ENCODE measurements at places on chromosomes 4 and X.

DNA sequence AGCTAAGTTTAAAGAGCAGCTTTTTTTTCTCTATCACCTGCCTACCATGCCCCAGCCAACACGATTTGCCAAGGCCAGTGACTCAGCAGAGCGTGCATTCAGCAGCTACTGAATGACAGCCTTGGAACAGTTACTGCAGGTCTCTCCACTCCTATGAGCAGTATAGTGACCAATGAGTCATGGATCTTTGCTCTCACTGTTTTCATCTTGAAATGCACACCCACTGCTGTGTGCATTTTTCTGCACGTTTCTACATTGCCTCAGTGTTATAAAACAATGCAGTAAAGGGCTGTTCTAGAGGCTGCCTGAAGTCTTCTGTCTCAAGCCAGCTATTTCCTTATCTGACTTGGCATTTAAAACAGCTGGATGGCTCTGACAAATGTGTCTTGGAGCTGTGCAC is 66.0 kb upstream of the C4orf54 start:
- DNase-seq, result no peak

- DNase-seq, result no peak
Observed at GRCh38 chr4:74263551-74263950, 44.7 kb upstream of the EPGN start.

DNA sequence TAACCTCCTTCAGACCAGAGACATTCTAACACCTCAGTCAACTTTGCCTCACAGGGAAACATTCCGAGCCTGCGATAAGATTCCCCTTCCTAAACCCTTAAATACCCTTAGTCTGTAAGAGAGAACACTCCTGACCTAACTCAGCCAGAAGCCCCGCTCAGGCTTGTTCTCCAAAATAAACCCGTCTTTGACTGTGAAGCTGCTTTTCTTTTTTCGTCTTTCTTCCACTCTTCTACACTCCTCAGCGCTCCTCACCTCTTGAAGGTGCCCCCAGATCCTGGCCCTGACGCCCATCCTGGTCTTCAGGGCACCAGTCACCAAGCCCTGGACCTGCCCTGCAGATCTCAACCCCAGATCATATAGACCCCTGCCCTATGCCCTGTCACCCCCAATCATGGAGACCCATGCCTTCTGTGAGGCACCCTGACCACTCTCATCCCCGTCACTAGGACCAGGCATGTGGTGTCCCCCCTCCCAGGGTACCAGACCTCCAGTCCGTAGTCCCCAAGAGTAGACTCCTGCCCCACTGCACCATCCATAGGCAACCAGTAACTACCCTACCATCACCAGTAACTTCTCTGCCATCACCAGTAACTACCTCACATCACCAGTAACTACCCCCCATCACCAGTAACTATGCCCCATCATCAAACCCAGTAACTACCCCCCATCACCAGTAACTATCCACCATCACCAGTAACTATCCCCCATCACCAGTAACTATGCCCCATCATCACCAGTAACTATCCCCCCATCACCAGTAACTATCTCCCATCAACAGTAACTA is 3.5 kb downstream of the ASMTL start:
- DNase-seq, result no peak

DNA sequence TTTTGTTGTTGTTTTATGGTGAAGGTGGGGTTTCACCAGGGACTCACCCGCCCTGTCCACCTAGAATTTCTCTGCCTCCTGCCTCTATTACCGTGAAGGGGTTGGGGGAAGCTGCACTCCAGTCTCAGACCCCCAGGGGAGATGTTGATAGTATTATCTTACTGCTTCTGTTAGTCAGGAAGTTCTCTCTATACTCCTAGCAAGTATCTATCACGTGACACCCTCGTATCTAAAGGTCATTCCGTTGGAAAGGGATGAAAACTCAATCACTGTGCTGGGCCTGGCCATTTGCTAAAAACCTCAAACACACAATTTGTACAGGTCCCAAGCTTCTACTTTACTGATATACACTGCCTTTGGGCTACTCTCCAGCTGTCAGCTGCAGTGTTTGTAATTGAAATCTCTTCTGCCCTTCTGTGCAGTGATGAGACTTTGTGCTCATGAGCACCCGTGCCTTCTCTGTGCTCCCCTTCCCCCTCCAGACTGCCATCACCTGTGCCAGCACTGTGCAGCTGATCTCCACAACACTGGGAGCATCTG is 188.5 kb upstream of the ANXA3 start:
- DNase-seq, result no peak
